ENCODE measurements at places on chromosomes 5 and 9.

GRCh38 chr5:116675626-116675910, 100.9 kb upstream of the SEMA6A start:
- no peak for DNase-seq

DNA sequence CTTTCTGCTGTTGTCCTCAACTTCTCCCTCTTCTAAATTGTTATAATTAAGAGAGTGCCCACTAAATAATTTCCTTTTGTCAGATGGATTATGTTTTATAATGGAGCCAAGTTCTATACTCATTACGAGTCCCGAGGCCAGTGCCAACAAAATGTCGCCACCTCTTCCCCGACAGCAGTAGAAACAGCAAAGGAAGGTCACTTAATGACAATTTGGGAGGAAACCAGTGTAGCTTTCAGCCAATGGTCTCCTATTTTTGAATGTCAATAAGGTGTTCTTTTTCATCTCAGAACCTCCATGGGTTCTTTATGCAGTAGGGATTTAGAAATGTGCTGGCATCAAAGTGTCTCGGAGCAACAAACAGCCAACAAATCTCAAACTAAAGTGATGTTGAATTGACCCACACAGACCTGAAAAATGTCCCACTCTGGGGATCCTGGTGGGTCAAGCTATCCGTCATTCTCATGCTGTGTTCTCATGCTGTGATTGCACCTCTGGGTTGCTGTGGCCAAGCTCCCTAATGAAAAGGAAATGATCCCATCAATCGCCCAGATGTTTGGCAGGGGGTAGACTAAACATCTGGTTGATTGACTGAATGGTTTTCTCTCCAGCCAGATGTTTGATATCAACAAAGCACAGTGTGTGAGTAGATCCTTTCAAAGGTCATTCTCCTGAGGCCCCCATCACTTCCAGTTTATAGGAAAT, 291.9 kb downstream of the DMAC1 start:
- no peak for DNase-seq

DNA sequence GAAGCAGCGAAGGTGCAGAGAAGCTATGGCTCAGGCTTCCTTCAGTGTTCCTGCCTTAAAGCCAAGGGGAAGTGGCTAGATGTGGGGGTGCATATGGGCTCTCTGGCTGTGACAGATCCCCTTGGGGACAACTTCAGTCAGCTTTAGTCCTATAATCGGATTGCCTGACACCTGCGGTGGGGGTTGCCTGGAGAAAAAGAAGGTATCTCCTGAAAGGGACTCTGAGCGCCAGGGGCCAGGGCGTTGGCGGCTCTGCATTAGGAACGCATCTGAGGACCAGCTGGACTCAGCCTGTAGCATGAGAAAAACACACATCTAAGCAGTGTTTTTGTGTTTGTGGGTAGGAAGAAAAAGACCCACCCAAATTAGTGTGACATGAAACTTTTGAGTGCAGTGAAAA, 84.3 kb upstream of the OTULINL start:
- DNase-seq: no peak

DNA sequence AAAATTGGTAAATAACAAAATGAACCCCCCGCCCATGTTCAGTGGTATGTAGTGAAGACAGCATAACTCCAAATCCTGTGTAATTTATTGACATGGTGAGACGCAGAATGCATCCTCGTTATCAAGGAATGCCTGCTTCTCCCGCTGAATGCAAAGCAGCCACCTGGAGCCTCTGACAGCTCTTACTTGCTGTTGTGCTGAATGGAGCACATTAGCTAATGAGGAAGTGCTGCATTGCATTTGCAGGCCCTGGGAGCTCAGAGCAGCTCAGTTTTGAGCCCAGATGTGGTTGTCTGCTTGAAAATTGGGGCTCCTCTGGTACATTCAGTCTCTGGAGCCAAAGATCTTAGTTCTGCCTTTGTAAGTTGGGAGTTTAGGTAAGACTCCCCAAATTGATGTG, 28.9 kb downstream of the PLAC8L1 start:
- no peak for DNase-seq

DNA sequence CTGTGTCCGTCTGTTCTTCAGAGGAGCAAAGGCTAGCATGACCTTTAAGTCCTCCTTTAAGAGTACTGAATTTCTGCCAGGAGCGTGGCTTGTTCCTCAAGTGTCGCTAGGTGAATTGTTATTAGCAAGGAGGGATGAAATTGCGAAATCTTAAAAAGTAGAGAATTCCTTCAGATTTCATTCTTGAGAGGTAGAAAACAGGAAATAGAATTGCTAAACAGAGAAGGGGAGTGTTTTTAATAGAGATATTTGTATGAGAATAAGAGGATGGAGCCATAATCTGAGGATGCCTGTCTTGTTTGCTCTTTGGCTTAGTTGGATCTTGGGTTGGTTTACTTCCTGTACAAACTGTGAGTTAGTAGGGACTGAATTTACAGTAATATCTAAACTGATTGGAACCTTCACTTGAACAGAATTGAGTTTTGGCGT, 39.2 kb downstream of the EXOSC2 start:
- DNase-seq: no peak

- DNase-seq: no peak
Observed at GRCh38 chr9:111902391-111903139, 6.0 kb downstream of the UGCG start.

- DNase-seq: no peak
Observed at GRCh38 chr9:73536403-73536802, 384.7 kb downstream of the ANXA1 start.

GRCh38 chr5:90503596-90503995, 25.8 kb downstream of the LYSMD3 start:
- no peak for DNase-seq

GRCh38 chr5:113340537-113340936, 94.3 kb downstream of the TSSK1B start:
- DNase-seq: no peak

- no peak for DNase-seq
Observed at GRCh38 chr5:109769597-109770291, 80.0 kb downstream of the MAN2A1 start.

- DNase-seq: no peak
Observed at GRCh38 chr5:69209602-69210001, 20.2 kb downstream of the CENPH start.

DNA sequence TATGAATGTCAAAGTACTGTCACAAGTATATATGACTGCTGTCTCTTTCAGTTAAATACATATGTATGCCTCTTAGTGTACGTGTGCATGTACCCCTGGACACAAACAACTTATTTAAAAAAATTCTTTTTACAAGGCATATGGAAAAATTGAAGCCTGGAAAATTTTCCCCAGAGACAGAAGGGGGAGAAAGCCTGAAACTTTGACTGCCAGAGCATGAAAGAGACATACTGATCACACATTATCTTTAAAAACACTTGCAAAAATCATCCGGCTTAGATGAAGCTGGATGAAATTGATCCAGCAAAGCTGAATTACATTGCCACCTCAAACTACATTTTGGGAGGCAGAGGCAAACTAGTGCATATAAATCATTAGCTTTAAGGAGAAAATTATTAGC, 88.0 kb upstream of the NFIB start:
- no peak for DNase-seq

- no peak for DNase-seq
Observed at GRCh38 chr9:130137641-130138081, 34.5 kb upstream of the NCS1 start.

GRCh38 chr5:178356431-178356872, 123.8 kb upstream of the PHYKPL start:
- DNase-seq: no peak

- DNase-seq: no peak
Observed at GRCh38 chr9:85987236-85987635, 46.3 kb downstream of the NAA35 start.

DNA sequence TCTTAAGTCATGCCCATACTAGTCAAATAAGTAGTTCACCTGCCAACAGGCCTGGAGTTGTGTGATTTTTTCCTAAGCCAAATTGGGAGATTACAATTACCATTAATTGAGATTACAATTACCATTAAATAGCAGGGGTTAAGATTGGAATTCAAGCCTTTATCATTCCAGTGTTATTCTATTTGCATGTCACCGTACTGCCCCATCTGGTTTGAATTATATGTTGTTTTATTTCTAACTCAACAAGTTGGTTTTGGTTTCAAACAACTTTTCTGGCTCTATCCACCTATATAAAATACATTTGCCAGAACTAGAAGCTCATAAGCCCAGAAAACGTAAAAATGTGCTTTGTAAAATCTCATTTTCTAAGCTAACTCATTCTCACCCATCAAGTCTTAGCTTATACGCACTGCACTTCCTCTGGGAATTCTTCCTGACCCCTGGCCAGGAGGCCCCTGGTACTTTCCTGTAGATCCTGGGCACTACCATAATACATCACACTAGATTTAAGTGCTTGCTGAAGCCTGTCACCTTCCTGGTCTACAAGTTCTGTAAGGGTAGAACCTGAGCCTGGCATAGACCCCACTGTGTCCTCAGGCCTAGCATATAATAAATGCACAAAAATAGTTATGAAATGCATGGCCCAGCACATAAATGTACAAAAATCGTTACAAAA, 242.0 kb upstream of the TRPM3 start:
- DNase-seq: no peak

GRCh38 chr9:119078015-119078414, 291.2 kb downstream of the BRINP1 start:
- DNase-seq: no peak

- no peak for DNase-seq
Observed at GRCh38 chr5:125564317-125564975, 818.0 kb upstream of the ZNF608 start.

GRCh38 chr5:1666221-1666620, 133.4 kb downstream of the MRPL36 start:
- DNase-seq: no peak

- DNase-seq: no peak
Observed at GRCh38 chr5:90632791-90633190, 74.2 kb downstream of the ADGRV1 start.

GRCh38 chr5:33480876-33481275, 40.1 kb downstream of the TARS1 start:
- DNase-seq: no peak

GRCh38 chr9:106885451-106885850, 22.5 kb downstream of the ZNF462 start:
- no peak for DNase-seq

DNA sequence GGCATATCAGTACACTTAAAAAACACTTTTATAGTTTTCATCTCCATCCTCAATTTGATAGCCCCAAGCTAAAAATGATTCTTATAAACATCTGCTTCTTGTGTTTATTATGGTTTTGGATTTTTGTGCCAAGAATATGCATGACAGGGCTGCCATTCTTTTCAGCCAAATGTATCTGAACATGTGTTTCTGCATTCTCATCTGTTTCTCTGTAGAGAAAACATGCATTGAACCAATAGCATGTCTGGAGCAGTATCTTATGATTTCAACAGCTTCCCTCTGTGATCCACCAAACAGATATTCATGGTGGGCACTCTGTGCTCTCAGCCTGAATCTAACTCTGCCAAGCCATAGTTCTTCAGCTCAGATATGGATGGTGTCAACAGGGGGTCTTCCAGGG, 99.3 kb upstream of the ERCC6L2 start:
- DNase-seq: no peak

GRCh38 chr9:33381231-33381791, 21.1 kb downstream of the AQP7 start:
- DNase-seq: no peak

- DNase-seq: no peak
Observed at GRCh38 chr9:34499076-34499475, 23.7 kb downstream of the ENHO start.

GRCh38 chr5:143208781-143209510, 194.5 kb downstream of the NR3C1 start:
- DNase-seq: no peak

GRCh38 chr5:89343666-89344065, 460.7 kb upstream of the MEF2C start:
- DNase-seq: no peak

DNA sequence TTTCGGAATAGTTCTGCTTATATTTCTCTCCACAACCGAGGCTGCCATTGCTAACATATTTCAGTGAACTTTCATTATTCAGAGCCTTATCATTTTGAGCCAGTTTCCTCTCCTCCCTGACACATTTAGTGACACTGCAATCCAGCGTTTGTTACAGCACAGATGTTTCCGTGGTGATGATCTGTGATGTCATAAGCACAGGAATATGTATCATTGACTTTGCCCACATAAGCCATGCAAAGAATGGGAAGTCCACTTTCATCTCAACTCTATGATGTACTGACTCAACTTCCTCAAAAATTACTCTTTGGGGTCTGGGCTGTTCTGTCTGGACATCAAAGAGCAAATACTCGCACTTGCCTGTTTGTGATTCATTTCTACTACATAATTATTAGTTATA, 291.8 kb downstream of the EBF1 start:
- DNase-seq: no peak

GRCh38 chr9:89116064-89116804, 62.4 kb downstream of the SHC3 start:
- DNase-seq: no peak

- no peak for DNase-seq
Observed at GRCh38 chr5:127001621-127002296, 28.6 kb downstream of the MARCHF3 start.

DNA sequence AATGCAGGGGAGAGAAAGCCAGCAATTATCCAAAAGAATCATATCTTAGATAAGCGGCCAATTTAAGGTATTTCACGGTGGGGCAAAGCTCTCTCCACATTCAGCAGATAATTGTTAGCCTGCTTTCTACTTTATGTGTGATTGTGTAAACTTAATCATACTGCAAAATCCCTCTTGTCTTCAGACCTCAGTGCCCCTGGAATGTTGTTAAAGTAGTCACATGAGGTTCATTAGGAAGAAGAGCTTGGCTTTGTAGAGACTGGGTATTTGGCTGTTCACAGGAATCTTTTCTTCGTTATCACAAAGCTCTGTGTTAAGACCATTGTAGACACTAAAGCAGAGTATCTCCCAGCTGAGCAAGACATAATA, 127.0 kb downstream of the RFK start:
- DNase-seq: no peak

DNA sequence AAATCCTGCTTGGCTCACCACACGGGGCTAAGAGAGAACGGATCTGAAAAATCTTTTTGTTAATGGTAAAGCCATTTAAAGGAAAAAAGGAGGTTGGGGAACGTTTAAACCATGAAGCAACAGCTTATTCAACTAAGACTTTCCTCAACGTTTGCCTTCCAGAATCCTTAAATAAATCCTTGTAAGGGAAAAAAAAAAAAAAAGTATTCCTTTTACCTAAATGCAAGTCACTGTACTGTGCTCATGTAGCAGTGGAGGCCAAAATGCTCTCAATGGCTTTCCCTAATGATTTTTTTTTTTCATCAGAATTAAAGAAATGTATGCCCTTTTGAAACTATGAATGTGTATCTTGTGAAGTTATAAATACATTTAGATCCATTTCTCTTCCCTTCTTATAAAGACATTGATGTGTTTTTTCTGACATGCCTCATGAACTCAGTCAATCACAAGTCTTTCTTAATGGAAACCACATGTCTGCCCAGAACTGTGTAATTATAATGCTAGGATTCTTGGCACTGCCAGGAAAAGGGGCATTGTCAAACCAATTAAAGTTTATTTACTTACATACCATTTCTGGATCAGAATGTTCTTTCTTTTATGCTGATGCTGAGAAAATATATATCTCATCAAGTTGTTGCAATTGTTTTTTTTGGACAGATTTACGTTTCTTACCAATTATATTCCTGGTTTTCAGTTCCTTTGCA, 107.5 kb downstream of the EBF1 start:
- DNase-seq: no peak
